ENCODE measurements at places on chromosomes 16 and 17. TPM values are rescaled to one million over a fixed set of nuclear protein-coding genes. Genes with fewer than 3 reads are reported as not detected.

KANSL1 gene
- total RNA-seq: 18.4 TPM

GRCh38 chr17:73972901-73973300 is 230.6 kb upstream of the RPL38 start:
- DNase-seq: no peak

GRCh38 chr16:75579281-75579834 is 13.2 kb downstream of the GABARAPL2 start:
- DNase-seq: no peak

- no peak for DNase-seq
Observed at GRCh38 chr17:13003454-13003851, 14.4 kb downstream of the ELAC2 start.

GRCh38 chr16:22191532-22192260 is 14.4 kb upstream of the EEF2K start:
- DNase-seq: no peak

Data from M059J (cell line).